Progenitor cell of endocrine pancreas (in vitro differentiated cells): ENCODE measurements at places on chromosomes 13 and 19. TPM values are rescaled to one million over a fixed set of nuclear protein-coding genes. Genes with fewer than 3 reads are reported as not detected.

TEAD2 gene
- total RNA-seq = 226 and 235 TPM in 2 replicates

GPR12 gene
- total RNA-seq = not detected in 2 replicates

TRPC4 gene
- 4.2 and 5.3 TPM in 2 replicates for total RNA-seq

EDDM13 gene
- not detected in 2 replicates for total RNA-seq

KLK12 gene
- 0.44 and 1.0 TPM in 2 replicates for total RNA-seq

KLK2 gene
- total RNA-seq = not detected in 2 replicates

DNA sequence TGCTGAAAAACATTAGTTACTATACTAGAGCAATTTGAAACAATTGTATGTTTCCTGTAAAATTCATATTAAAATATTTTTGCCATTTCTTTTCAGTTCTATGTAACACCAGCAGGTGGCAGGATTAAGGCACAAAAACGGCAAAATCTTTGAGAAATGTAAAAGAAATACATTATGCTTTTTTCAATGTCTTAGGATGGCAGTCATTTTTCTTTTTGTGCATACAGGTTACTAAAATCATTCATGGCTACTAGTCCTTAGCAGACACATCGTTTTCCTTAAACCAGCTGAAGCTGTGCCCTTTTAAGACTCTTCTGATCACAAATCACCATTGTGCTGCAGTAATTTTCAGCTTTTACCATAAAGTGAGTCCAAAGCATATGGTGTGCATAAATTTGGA, 800.7 kb upstream of the SLITRK5 start:
- H3K27ac ChIP-seq = no peak overlapping the region
- no peaks in the 10 kb centered on the region for H3K4me1 ChIP-seq
- no peak for DNase-seq
- H3K27me3 ChIP-seq = no peaks in the 10 kb centered on the region
- H3K36me3 ChIP-seq = no peaks in the 10 kb centered on the region

GRCh38 chr13:79614250-79614918, 133.4 kb downstream of the NDFIP2 start:
- peaks cover 13% of the 10 kb centered on the region for H3K36me3 ChIP-seq
- no peak overlapping the region for H3K4me3 ChIP-seq
- DNase-seq = no peak
- no peaks in the 10 kb centered on the region for H3K4me1 ChIP-seq

DNA sequence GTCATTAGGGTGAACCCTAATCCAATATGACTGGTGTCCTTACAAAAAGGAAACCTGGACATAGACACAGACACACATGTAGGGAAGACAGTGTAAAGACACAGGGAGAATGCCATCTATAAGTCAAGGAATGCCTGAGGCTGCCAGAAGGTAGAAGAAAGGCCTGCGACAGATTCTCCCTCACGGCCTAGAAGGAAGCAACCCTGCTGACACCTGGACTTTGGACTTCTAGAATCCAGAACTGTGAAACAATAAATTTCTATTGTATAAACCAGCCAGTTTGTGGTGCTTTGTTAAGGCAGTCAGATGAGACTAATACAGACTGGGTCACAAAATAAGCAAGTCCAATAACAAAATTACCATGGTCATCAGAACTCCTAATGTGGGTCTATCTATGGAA, 120.4 kb downstream of the ENOX1 start:
- no peak for DNase-seq
- no peak overlapping the region for H3K27ac ChIP-seq
- peaks cover 5% of the 10 kb centered on the region for H3K27me3 ChIP-seq
- H3K4me1 ChIP-seq = peaks cover 24% of the 10 kb centered on the region
- no peaks in the 10 kb centered on the region for H3K36me3 ChIP-seq
- no peak overlapping the region for H3K4me3 ChIP-seq

DNA sequence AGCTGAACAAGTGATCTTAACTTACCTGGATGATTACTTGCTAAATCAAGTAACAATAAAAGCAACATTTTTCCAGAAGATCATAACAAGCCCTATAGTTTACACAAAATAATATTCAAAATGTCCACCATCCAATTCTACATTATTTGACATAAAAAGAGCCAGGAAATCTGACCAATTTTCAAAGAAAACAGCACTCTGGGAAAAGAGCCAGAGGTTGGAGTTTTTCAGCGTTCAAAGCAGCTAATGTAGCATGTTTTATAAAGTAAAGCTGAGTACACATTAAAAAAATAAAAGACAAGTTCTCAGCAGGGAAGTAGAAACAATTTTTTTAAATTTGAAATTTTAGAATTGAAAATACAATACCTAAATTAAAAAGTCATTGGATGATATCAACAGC, 62.6 kb downstream of the UFM1 start:
- H3K4me1 ChIP-seq = no peaks in the 10 kb centered on the region
- no peak overlapping the region for H3K4me3 ChIP-seq
- no peaks in the 10 kb centered on the region for H3K27me3 ChIP-seq

DNA sequence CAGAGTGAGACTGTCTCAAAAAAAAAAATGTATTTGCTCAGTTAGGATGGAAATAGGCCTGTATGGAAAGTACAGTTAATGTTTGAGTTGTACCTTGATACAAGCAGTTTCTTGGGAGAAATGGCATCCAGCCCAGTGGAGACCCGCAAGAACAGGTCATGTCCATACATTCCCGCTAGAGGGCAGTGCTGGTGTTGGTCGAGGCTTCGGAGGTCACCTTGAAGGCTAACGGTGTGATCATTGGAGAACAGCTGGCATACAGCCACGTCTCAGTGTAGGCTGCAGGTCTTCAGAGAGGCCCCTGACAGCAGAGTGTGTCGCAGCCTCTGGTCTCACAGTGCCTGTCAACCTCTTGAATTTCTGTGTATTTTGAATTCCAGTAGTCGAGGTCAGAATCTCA, 7.5 kb downstream of the ZNF610 start:
- peak; percentile 68 for DNase-seq
- H3K36me3 ChIP-seq = peaks cover 8% of the 10 kb centered on the region
- no peak overlapping the region for H3K4me3 ChIP-seq

GRCh38 chr13:52695856-52696255, 43.2 kb downstream of the SUGT1 start:
- no peaks in the 10 kb centered on the region for H3K27me3 ChIP-seq
- H3K36me3 ChIP-seq = peaks cover 2% of the 10 kb centered on the region
- H3K4me3 ChIP-seq = no peak overlapping the region
- H3K27ac ChIP-seq = no peak overlapping the region

- peaks cover 4% of the 10 kb centered on the region for H3K36me3 ChIP-seq
- H3K27me3 ChIP-seq = peaks cover 5% of the 10 kb centered on the region
- H3K4me3 ChIP-seq = no peak overlapping the region
- peaks cover 19% of the 10 kb centered on the region for H3K4me1 ChIP-seq
- H3K27ac ChIP-seq = peak overlapping the region; percentile 77
- no peak for DNase-seq
Measured at GRCh38 chr13:110541526-110541920, 20.0 kb downstream of the RAB20 start.

GRCh38 chr19:5978606-5979552, 939 bp upstream of the RANBP3 start:
- H3K27ac ChIP-seq = peak overlapping the region; percentile 96
- no peak for DNase-seq
- H3K36me3 ChIP-seq = peaks cover 2% of the 10 kb centered on the region
- H3K4me1 ChIP-seq = peaks cover 33% of the 10 kb centered on the region

GRCh38 chr13:38880397-38880796, 110.2 kb downstream of the STOML3 start:
- peaks cover 10% of the 10 kb centered on the region for H3K4me1 ChIP-seq
- no peak for DNase-seq
- H3K4me3 ChIP-seq = no peak overlapping the region
- peaks cover 31% of the 10 kb centered on the region for H3K36me3 ChIP-seq
- H3K27ac ChIP-seq = no peak overlapping the region

DNA sequence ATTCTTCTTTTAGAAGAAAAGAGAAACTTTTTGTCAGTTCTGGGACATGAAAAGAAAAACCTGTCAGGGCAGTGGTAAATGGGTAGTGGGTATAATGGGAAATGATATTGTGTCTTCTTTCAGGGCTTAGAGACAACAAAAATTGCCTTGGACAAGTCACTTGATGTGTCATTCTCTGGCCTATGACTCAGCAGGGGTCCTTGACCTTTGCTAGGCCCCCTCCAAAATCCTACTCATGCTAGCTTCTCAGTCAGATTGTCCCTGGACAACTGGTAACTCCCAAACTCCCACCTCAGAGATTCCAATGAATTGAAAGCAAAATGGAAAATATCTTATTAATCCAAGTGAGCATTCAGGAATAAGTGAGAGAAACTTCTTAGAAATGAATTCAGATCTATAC, 258.8 kb upstream of the SPRY2 start:
- DNase-seq = no peak
- no peak overlapping the region for H3K4me3 ChIP-seq
- peaks cover 1% of the 10 kb centered on the region for H3K4me1 ChIP-seq
- no peaks in the 10 kb centered on the region for H3K36me3 ChIP-seq
- no peaks in the 10 kb centered on the region for H3K27me3 ChIP-seq

- DNase-seq = no peak
- no peaks in the 10 kb centered on the region for H3K4me1 ChIP-seq
- H3K4me3 ChIP-seq = no peak overlapping the region
Measured at GRCh38 chr13:39952249-39953233, 297.1 kb downstream of the COG6 start.

DNA sequence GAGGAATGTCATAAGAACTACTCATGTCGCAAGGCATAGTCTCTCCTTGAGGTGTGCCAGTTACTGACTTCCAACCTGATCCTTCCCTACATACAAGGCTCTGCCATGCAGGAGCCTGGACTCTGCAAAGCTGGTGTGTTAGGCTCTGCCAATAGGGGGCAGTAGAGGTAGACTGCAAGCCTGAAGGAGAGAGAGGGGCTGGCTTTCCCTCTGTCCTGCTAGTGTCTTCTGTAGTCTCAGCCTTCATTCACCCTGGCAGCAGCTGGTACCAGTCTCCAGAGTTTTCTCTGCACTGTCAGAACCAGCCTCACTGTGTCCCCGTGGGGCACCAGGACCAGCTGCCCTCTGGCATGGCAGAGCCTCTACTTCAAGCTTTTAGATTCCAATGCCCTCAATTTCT, 14.5 kb downstream of the SHISA2 start:
- peaks cover 9% of the 10 kb centered on the region for H3K27me3 ChIP-seq
- no peak for DNase-seq
- H3K36me3 ChIP-seq = peaks cover 2% of the 10 kb centered on the region
- H3K4me3 ChIP-seq = no peak overlapping the region
- no peak overlapping the region for H3K27ac ChIP-seq

- H3K27ac ChIP-seq = no peak overlapping the region
- H3K36me3 ChIP-seq = peaks cover 31% of the 10 kb centered on the region
- no peak for DNase-seq
Measured at GRCh38 chr19:47754206-47755064, 9.1 kb downstream of the NOP53 start.

DNA sequence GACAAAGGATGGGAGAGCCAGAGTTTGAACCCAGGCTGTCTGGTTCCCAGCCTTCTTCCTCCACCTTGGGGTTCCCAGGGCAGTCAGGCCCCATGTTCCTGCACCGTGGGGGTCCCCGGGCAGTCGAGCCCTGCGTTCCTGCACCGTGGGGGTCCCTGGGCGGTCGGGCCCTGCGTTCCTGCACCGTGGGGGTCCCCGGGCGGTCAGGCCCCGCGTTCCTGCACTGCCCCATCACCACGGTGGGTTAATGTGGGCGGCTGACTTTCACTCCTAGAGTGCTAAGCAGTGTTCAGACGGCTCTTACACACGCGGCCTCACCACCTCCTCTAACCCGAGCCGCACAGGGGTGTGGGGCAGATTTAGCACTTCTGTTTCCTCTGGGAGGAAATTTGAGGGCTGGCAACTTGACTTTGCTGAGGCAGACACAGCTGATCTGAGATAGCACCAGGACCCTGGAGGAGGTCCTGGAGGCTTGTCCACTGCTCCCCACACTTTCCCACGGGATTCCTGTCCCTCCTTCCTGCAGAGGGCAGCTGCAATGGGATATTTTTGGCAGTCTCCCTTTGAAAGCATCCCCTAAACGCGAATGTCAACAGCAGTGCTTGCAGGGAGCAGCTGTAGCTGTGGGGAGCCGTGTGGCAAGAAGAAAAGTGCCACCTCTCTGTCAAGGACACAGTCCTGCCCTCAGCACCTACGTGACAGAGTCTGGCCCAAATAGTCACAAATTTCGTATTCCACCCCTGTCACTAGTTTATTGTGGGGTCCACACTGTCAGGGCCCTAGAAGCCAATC, 239.4 kb downstream of the TEX29 start:
- no peaks in the 10 kb centered on the region for H3K36me3 ChIP-seq
- no peaks in the 10 kb centered on the region for H3K4me1 ChIP-seq
- no peak overlapping the region for H3K27ac ChIP-seq

GRCh38 chr19:39946532-39946931, 12.1 kb upstream of the FCGBP start:
- H3K36me3 ChIP-seq = no peaks in the 10 kb centered on the region
- H3K27me3 ChIP-seq = no peaks in the 10 kb centered on the region
- H3K27ac ChIP-seq = peak overlapping the region; percentile 12
- H3K4me1 ChIP-seq = peaks cover 29% of the 10 kb centered on the region
- no peak for DNase-seq

DNA sequence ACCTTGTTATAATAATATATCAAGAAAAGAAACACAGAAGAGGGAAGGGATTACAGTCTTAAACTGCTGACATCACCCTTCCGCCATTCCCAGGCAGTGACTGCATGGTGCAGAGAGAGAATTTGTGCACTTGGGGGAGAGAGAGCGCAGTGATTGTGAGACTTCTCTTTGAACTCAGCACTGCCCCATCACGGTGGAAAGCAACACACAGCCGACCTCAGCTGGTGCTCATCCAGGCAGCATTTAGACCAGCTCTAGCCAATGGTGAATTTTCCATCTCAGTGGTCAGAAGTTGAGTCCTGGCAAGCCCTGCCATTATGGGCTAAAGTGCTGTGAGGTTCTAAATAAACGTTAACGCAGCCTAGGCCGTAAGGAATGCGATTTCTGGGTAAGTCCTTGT, 1681.5 kb downstream of the EFNB2 start:
- H3K27me3 ChIP-seq = no peaks in the 10 kb centered on the region
- no peaks in the 10 kb centered on the region for H3K4me1 ChIP-seq
- no peak overlapping the region for H3K4me3 ChIP-seq

GRCh38 chr13:30702006-30702405, 33.3 kb upstream of the ALOX5AP start:
- H3K36me3 ChIP-seq = no peaks in the 10 kb centered on the region
- H3K4me3 ChIP-seq = no peak overlapping the region
- peaks cover 5% of the 10 kb centered on the region for H3K4me1 ChIP-seq
- DNase-seq = no peak

- no peaks in the 10 kb centered on the region for H3K4me1 ChIP-seq
- H3K27me3 ChIP-seq = no peaks in the 10 kb centered on the region
- DNase-seq = no peak
- no peaks in the 10 kb centered on the region for H3K36me3 ChIP-seq
- no peak overlapping the region for H3K4me3 ChIP-seq
Measured at GRCh38 chr19:48372904-48373303, 8.7 kb downstream of the SYNGR4 start.
